ENCODE measurements at places on chromosomes 6 and 20.

DNA sequence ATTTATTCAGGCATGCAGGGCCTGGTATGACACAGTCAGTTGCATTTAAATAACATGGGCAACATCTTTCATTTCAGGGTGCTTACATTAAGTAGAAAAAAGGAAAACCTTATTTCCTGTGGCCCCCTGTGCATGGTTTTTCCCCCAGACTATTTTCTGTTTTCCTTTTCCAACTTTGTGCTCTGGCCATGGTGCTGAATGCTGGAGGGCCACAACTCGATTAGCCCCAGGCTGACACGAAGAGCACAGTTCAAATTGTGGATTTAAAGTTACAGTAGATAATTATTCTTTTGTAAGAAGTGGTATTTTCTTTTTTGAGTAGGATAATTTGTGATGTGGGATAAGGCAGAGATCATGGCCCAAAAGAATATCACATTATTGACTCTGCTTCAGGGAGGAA lies 332.0 kb downstream of the HAO1 start:
- DNase-seq: no peak

DNA sequence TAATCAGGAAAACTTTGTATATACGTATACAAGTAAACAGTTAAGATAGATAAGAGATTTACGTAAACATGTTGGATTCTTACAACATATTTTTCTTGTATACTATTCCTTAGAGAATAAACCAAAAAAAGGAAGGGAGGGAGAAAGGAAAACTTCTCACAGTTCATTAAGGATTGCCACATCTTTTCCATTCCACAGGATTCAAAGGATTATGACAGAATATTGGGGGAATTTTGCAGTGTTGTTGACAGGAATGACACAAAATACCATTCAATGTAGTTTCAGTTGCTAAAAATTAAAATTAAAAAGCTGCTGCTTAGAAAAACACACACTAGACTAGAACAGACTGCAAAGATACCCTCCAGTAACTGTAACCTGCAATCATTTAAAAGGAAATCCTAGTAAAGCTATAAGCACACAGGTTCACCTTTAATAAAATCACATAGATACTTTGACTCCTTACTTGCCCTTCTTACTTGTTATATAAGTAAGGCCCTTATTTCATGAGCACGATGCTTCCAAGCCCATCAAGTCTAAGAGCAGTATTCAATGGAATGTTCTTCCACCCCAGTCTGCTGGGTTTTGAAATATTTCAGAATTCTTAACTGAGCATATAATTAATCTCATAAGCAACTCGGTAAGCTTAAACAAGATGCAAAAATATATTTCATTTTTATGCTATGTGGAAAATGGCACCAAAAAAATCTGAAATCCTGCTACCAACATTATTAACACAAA lies 107.8 kb downstream of the SMLR1 start:
- no peak for DNase-seq

GRCh38 chr20:9036593-9036992 lies 32.3 kb upstream of the PLCB4 start:
- DNase-seq: no peak

DNA sequence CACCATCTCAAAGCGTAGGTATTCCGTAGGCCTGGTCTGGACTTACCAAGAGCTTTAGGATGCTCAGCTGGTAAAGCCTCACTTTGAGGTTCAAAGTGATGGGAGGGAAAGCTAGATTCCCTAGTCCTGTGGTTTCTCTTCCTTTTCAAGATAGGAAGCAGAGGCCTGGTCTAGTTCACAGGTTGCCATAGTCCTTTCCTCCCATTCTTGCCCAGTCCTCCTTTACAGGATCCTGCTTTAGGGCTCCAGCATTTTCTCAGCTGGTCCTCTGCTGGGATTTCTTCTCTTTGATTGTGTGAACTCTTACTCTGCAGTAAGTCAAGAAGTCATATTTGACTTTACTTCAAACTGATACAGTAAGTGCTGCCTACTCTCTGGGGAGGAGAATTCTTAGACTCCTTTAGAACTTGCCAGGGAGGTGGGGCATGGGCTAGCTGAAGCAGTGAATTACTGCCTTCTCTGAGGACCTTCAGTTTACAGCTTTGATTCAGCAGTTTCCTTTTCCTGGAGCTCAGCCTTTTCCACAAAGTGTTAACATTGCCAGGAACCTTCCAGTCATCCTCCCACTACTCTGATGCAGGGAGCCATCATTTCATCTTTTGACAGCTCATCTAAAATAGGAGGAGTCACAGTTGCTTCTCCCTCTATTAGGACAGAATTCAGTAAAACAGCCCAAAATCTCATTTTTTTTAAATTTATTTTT lies 42.8 kb upstream of the PLCG1 start:
- DNase-seq: no peak

GRCh38 chr20:32805721-32806120 lies 14.0 kb upstream of the MAPRE1 start:
- DNase-seq: no peak

- no peak for DNase-seq
Observed at GRCh38 chr6:89581689-89582088, 56.9 kb downstream of the LYRM2 start.

- no peak for DNase-seq
Observed at GRCh38 chr6:33166811-33167210, 25.5 kb downstream of the COL11A2 start.

DNA sequence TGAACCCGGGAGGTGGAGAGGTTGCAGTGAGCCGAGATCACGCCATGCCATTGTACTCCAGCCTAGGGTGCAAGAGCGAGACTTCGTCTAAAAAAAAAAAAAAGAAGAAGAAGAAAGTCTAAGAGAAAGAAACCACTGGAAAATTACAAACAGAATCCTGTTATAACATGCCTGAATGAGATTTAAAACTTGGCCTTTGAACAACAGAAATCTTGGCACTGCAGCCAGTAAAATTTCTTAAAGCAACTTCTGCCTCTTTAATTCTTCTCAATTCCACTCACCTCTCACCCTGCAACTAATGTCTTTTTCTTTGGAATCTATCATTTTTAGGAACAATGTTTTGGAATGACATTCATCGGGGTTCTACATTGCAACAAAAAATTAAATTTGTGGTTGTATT lies 26.3 kb downstream of the PM20D2 start:
- DNase-seq: no peak

DNA sequence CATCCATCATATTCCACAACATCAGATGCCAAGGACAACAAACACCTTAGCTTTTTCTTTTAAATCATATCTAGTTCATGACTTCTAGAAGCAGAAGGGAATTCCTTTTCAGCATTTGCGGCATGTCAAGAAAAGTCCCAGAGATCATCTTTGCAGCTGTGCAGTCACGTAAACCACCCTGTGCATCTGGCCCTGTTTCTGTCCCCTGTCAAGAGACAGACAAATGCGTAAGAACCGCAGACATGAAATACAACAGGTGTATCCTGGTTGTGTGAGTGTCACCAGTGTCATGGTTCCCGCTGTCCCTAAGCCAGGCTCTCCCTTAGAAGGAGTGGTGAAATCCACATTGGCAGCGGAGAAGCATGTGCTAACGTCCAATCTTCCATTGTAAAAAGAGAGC lies 28.1 kb downstream of the LY86 start:
- no peak for DNase-seq

- DNase-seq: no peak
Observed at GRCh38 chr6:3379482-3380060, 77.3 kb downstream of the SLC22A23 start.

DNA sequence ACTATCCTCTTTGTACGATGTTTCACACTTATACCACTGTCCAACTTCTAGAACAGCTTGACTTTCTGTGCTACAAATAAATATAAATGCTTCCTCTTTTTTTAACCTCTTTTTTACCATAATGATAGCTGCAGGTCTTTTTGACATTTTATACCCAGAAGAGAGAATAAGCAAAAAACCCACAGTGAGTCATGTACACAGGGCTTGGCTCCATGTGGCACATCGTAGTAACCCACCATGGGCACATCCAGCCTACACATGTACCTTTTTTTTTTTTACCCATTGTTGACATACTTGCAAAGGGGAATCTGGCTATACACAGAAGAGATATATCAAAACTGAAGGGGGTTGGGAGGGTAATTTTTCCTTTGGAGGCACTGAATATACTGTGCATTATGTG lies 59.5 kb upstream of the RSPO3 start:
- DNase-seq: no peak

GRCh38 chr20:48944663-48945297 lies 23.3 kb downstream of the ARFGEF2 start:
- no peak for DNase-seq

GRCh38 chr6:130229645-130230044 lies 6.9 kb upstream of the SAMD3 start:
- DNase-seq: no peak

GRCh38 chr20:20368418-20369249 lies 730 bp downstream of the INSM1 start:
- no peak for DNase-seq

- no peak for DNase-seq
Observed at GRCh38 chr6:13260101-13260598, 68.2 kb downstream of the TBC1D7 start.

DNA sequence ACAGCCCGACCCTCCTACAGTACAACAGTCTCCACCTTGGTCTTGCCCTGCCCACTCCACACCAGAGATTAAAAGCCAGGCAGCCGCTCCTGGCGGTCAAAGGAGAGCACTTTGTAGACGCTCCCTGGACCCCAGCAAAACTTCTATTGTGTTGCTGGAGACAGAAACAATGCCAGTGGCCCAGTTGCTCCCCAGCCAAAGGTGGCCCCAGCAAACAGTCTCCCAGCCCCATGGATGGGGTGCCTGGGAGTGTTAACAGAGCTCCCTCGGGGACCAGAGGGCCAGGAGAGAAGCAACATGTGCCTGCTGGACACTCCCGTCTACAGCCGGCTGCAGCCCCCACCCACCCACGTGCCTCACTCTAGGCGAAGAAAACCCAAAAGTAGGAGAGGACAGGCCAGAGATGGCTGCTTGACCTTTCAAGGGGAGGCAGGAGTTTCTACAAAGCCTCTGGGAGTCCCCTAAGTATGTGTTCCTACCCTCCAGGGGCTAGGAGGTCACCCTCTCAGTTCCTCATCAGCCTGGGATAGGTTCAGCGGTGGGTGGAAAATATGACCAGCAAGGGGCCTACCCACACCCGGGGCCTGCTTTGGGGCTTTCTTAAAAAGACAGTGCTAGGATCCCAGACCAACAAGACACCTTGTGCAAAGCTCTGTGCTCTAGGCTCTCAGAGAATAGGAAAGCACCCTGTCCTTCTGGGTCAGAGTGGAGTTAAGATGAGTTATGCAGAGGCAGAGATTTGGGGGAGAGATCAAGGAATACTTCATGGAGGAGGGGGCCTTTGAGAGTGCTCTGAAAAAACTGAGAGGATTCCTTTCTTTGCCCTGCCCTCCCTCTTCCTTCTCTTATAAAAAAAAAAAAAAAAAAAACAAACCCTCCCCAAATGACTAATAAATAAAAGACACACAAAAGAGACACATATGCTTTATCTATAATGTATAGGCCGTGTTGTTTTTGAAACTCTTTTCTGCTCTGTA lies 19.0 kb upstream of the PREX1 start:
- peak; percentile 57 for DNase-seq

- no peak for DNase-seq
Observed at GRCh38 chr6:40387127-40387870, 199.9 kb downstream of the LRFN2 start.

- no peak for DNase-seq
Observed at GRCh38 chr6:6560909-6561308, 27.6 kb upstream of the LY86 start.

DNA sequence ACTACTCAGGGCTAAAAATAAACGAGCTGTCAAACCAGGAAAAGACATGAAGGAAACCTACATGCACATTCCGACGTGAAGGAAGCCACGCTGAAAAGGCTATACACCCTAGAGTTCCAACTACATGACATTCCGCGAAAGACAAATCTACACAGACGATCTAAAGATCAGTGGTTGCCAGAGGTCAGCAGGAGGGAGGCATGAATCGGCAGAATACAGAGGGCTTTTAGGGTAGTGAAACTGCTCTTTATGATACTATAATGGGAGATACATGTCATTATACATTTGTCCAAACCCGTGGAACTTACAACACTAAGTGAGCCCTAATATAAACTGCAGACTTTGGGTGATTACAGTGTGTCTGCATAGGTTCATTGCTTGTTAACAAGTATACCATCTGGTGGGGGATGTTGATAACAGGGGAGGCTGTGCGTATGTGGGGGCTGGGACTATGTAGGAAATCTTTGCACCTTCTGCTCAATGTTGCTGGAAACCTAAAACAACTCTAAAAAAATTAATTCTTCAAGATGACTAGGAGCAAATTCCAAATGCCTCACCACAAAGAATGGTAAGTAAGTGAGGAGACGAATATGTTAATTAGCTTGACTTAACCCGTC lies 132.2 kb upstream of the CDH4 start:
- DNase-seq: no peak

- DNase-seq: no peak
Observed at GRCh38 chr6:25217302-25217701, 61.9 kb upstream of the CARMIL1 start.
